ENCODE measurements at places on chromosomes 2 and 18.

DNA sequence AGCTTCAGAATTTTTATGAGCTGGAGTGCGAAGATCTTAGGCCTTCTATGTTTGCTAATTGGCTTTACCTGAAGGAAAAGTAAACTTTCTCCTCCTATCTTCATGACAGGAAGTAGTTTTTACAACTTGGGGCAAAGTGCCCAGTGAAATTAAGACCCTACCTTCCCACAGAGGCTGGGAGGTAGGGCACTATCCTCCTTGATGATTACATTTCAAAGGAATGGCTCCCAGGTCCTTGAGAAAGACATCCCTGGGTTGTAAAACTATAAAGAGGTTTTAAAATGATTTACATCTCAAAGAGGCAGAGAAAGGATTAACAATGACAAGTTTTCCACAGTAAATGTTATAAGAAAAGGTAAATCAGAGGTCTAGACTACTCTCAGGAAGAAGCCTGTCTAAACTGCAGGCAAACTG, 155.8 kb downstream of the CDH7 start:
- DNase-seq, result no peak

DNA sequence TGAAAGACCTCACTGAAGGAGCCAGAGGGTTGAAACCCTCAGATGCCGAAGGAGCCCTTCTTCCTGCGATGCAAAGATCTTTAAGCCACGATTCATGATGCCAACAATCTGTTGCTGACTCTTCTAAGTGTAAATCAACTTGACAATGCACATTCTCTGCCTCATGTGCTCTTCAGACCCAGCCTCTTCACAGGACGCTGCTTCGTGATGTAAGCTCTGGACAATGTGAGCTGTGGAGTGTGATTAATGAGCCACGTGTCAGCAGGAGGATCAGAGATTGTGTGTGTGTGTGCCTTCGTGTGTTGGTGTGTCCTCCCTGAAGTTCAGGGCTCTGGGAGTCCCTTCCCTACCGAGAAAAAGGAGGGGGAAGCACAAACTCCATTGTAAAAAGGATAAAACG, 26.5 kb upstream of the TWIST2 start:
- no peak for DNase-seq

- DNase-seq, result no peak
Measured at GRCh38 chr2:230537531-230537976, 121.6 kb downstream of the SP100 start.

GRCh38 chr18:57845605-57846074, 42.5 kb upstream of the ATP8B1 start:
- DNase-seq, result no peak

DNA sequence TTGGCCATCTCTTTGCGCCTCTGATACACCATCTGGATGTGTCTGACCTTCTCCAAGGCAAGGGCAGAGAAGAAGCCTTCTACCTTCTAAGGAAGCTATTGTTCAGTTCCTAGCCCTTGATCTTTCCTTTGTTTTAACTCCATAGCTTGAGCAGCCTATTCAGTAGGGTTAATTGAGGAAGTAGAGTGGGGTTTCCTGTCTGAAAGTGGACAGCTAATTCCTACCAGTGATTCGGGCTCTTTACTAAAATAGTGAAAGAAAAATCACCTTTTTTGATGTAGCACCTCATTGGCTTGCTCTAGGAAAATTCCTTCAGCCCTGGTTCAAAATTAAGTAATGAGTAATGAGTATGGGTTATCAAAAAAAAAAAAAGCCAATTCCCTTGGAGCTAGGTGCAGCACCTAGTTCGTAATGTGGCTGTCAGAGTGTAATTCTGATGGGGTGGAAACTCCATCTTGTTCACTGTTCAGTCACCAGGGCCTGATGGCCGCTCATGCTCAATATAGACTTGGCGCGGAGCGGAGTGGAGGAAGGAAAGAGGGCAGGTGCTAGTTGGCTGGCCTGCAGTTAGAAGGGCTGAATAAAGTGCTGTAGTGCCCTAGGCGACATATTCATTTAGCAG, 2.9 kb upstream of the MGAT5 start:
- DNase-seq, result no peak

DNA sequence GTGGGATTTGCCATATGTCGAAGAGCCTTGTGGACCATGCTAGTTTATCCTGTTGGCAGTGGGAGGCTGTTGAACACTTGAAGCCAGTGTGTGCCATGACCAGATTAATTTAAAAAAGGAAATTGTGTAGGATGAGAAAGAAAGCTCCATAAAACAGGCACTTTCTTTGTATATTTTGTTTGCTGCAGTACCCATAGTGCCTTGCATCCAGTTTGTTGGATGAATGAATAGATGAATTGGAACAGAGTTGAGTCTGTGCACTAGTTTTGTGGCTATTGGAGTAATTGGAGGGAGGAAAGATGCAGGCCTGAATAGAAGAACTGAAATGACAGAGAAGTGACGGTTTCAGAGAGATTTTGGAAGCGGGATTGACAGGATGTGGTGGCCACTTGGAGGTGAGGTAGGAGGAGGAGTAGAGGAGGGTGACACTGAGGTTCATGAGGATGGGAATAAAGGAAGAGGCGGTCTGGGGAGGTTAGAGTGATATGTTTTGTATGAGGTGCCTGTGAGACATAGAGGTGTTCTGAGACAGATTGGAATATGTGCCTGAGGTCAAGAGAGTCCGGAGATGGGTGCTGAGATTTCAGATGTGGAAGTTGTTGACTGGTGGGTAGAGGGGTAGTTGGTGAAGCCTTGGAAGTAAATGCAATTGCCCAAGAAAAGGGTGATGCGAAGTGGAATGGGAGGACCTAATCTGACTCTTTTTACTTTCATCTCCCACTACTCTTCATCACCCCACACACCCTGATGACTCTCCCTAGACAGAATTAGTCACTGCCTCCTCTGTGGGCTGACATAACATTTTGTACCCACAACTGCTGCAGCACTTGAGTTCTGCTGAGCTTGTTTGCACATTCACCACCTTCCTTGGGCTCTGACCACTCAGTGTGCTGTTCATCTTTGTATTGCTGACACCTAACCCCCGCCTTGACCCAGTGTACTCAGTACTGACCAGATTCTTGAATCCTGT, 5.1 kb downstream of the DGUOK start:
- DNase-seq, result no peak

DNA sequence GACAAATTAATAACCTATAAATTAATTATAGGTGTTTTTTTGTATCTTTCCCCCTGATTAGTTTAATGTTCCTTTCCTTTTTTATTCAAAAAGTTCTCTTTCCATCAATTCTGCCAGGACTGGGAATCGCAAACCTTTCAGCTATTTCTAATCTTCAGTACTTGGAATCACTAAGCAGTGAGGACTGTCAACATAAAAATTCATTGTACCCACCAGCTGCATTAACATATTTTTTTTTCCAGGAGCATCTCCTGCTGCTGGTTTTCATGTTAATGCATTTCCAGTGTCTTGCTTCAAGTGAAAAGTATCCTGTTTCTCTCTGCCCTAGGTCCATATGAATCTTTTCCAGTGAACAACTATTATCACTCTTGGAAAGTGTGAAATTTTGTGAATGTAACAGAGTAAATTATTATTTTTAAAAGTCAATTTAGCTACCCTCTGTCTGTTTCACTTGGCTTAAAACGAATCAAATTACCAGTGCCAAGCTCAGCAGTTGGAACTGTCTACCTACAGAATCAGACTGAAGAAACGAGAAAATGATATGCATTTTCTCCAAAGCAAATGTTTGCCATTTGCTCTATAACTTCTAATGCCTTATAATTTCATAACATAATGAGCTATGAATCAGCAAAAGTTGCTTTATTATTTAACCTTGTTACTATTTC, 804.4 kb downstream of the EPHA4 start:
- no peak for DNase-seq

GRCh38 chr2:17804358-17804757, 11.9 kb upstream of the MSGN1 start:
- DNase-seq, result peak; percentile 44

GRCh38 chr2:103401621-103402020, 639.8 kb downstream of the TMEM182 start:
- DNase-seq, result peak; percentile 59

DNA sequence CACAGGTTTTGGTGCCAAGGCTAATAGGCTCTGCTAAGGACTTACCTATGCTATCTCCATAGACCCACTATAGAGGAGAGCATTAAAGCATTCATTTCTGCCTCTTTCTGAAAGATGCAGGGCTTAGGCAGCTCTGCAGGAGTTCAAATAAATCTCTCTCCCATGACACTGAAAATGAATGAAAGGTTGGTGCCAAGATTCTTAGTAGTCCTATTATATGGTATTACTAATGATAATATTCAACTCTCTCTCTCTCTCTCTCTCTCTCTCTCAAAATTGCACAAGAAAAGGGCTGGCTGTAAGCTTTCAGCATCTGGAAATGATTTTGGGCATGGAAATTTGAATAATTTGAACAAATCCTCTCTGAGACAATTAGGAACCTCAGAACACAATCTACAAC, 433.7 kb downstream of the MBD2 start:
- DNase-seq, result no peak

DNA sequence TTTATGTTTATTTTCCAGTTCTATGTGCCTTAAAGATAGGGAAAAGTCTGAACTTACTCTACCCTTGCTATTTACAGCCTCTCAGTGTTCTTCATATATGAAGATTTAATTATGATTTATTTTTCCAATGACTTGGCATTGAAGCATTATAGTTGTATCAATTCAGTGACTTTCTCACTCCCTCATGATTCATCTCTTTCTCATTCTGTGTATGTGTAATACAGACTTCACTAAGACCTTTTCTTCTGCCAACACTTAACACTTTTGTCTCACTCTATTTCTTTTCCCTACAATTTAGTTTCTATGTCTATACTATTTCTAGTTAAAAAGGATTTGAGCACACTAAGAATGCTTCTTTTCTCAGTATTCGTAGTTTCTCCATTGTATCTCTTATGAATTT, 1470.3 kb upstream of the ACVR2A start:
- DNase-seq, result no peak

DNA sequence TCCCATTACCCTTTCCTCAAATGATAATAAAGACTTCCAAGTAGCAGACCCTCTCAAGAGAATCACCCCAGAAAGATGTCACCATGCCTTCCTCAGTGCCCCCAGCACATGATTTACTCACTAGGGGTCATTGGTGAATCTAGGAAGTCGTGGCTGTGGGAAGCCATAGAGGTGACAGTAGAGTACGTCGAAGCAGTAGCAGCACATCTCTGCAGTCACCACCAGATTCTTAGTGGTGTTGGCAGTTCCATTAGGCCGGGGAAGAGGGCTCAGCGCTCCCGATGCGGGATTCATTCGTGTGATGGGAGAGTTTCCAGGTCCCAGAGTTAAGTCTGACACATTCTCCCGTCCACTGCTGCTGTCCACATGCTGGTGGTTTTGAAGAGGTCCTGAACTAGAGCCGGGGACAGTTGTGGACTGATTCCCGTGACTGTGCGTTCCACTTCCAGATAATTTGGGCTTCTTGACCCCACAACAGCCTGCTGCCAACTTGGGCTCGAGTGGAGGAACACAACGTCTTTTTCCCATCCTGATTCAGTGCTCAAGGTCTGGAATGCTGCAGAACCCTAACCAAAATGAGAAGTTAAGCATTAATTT, 12.0 kb downstream of the AMMECR1L start:
- no peak for DNase-seq

- DNase-seq, result no peak
Measured at GRCh38 chr18:31497404-31497835, 557 bp upstream of the DSG2 start.

- no peak for DNase-seq
Measured at GRCh38 chr2:129253461-129253812, 726.0 kb upstream of the RAB6C start.

DNA sequence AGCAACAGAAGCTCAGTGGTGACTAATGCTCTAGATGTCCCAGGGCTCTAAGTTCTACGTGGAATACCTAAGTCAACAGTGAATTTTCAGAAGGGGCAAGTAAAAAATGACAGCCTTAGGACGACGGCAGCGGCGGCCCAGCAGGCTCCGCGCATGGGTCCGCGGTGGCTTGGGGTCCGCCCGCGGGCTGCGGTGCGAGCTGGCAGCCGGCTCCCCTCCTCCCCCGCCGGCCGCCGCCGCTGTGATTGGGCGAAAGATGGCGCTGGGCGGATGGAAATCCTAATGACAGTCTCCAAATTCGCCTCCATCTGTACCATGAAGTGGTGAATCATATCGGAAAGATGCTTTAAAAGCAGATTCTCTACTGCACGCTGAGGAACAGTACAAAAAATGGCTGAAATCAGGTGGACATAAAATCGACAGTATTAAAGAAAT, 74.7 kb downstream of the HNRNPLL start:
- no peak for DNase-seq

- DNase-seq, result no peak
Measured at GRCh38 chr2:173104156-173104555, 28.5 kb downstream of the MAP3K20 start.

DNA sequence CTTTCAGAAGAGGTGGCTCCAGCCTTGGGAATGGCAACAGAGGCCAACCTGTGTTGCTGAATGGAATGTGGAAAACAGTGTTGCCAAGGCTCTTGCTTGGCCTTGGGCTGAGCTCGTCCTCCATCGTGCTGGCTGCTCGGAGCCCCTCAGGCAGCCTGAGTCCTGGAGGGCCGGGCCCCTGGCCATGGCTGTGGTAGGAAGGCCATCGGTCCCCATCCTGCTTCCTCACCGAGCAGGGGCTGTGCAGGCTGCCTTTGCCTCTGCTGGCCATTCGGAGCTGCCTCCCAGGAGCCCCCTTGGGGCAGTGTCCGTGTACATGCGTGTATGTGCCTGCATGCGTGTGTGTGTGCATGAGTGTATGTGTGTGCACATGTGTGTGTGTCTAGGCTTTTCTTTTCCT, 178.2 kb downstream of the KLHL29 start:
- DNase-seq, result no peak

- no peak for DNase-seq
Measured at GRCh38 chr2:24712296-24712695, 80.9 kb downstream of the PTRHD1 start.

DNA sequence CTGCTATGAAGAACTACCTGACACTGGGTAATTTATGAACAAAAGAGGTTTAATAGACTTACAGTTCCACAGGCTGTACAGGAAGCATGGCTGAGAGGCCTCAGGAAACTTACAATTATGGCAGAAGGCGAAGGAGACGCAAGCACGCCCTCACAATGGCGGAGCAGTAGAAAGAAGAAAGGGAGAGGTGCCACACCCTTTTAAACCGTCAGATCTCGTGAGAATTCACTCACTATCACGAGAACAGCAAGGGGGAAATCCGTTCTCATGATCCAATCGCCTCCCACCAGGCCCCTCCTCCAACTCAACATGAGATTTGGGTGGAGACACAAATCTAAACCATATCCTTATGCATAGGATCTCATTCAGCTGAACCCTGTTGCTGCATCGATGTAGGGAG, 84.6 kb upstream of the ZNF532 start:
- DNase-seq, result no peak

DNA sequence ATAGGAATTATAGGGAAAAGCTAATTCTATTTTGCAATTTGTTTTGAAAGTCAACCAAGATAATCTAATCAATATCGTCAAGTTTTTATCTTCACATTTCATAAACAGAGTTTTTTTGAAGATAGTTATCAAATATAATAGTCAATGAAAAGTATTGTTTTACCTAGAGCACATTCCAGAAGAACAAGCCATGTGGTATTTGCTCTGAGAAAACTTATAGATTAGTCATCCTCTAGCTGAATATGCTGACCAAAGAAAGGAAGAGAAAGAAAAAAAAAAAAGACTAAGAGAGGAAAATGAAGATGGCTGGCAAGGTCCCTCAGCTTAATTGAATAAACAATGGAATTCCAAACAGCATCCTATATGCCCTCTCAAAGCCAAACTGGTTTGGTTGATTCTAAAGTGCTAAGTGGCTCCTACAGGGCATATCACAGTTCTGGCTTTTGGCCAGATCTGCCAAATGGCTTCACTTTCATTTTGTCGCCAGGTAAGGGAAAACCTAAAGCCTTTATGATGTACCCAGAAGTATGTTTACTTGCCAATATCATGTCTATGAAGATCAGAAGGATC, 132.6 kb downstream of the VWC2L start:
- DNase-seq, result no peak

- DNase-seq, result no peak
Measured at GRCh38 chr2:149422991-149423338, 92.6 kb downstream of the LYPD6 start.

All from right atrium auricular region (tissue), 2 donors.